ENCODE measurements at places on chromosomes 2 and 18. TPM values are rescaled to one million over a fixed set of nuclear protein-coding genes. Genes with fewer than 3 reads are reported as not detected.
A peak's percentile ranks its signal among the peaks of the same experiment; 100 is the strongest.

DNA sequence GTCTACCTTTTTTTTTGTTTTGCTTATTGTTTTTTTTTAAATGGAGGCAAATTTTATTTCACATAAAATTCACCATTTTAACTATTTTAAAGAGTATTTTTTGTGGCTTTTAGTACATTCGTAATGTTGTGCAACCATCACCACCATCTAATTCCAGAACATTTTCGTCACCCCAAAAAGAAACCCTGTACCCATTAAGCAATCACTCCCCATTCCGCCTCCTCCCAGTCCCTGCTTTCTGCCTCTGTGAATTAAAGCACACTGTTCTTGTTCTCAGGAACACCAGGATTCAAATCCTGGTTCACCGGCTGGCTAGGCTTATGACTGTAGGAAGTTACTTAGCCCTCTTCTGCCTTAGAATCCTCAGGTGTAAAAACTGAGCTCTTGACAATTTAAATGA is 36.9 kb upstream of the EPAS1 start:
- no peak for DNase-seq

GRCh38 chr2:68169308-68169707 is 11.6 kb downstream of the PNO1 start:
- no peak for DNase-seq

- DNase-seq: no peak
These were observed 565.2 kb upstream of the LINC00305 start for GRCh38 chr18:64714086-64714485.

- DNase-seq: peak; percentile 87
These were observed 93.9 kb downstream of the SPTBN1 start for GRCh38 chr2:54549917-54550518.

GRCh38 chr2:207341112-207341750 is 175.5 kb upstream of the KLF7 start:
- DNase-seq: no peak

DNA sequence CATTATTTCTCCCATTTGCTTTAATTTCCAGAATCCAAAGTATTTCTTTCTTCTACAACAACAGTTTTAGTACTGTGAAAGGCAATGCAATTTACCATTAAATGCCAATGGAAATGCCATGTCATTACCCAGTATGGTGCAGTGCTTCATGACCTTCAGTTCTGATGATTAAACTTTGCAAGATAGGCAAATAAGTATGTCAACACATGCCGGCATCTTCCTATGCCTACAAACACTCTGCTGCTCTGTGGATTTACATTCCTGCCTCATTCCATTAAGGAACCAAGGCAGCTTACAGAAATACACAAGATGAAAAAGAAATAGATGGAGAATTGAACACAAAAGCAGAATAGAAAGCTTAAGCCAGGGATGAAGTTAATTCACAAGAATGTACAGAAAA is 52.7 kb upstream of the PROKR1 start:
- DNase-seq: no peak

GRCh38 chr2:208097801-208098200 is 26.5 kb downstream of the CRYGD start:
- no peak for DNase-seq

- no peak for DNase-seq
These were observed 737.2 kb upstream of the RAB6C start for GRCh38 chr2:129242269-129242668.

GRCh38 chr2:23669413-23670244 is 257.3 kb downstream of the ATAD2B start:
- peak; percentile 32 for DNase-seq

DNA sequence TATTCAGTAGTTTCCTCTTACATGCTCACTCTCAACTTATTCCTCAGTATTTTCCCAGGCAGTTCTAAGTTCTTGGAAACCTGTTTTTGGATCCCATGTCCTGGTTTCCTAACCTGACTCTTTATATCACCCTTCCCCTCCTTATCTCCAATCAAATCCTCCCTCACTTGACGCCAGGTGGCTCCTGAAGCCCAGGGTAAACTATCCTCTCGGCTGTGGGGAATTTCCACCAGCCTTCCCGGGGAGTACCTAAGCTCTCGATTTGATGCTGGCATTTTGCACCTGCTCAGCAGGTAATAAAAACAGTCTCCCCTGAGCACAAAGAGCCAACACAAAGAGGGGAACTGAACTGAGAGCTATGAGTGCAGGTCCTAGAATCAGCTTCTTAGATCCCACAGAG is 538.0 kb downstream of the SLC4A3 start:
- peak; percentile 42 for DNase-seq

GRCh38 chr2:1707771-1708418 is 36.4 kb downstream of the PXDN start:
- peak; percentile 70 for DNase-seq

DNA sequence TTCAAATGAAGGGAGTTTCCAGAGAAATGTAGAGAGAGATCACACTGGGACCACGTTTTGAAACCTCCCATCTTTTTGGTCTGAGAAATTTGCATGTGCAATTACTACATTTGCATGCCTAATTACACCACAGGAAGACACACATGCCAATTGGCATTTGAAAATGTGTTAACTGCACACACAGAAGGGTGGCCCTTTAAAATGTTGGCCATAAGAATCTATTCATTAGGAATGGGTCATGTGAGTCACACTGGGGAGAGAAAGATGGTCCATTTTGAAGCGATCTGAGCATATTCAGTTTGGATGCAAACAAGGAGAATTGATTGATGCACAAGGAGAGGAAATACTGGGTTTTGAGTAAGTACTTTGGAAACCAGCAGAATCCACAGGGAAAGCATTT is 1407.1 kb upstream of the ACVR2A start:
- no peak for DNase-seq

DNA sequence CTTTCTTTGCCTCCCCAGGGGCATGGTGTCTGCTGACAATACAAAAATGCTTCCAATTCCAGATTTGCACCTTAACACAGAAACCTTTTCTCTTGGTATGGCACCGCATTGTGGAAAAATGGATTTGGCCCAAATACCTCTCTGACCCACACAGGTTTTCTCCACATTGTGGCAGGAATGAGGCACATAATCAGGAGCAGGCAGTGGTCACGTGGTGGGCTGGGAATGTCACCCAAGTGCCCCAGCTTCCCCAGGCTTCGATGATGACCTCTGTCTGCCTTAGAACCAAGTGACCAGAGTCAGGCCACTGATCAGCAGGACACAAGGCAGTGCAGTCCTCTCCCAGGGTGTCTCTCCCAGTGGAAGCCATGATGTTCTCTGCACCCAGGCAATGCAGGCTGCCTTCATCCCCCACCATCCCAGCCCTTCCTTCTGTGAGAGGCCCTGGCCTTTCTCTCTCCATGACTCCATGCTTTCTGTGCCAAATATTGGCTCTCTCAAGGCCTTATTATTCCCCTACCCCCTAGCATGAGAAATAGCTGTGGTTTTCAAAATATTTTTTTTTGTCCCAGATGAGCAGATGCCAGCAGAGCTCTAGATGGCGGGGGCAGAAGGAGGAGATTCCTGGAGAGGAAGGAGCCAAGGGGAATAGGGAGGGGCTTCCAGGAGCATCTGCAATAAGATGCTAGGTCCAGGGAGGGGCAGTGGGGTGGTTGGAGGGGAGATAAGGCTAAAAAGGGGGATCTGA is 198.9 kb downstream of the ACKR3 start:
- no peak for DNase-seq

- DNase-seq: no peak
These were observed 46.7 kb downstream of the NDUFA10 start for GRCh38 chr2:239978411-239978810.

- no peak for DNase-seq
These were observed 427.7 kb downstream of the METTL4 start for GRCh38 chr18:2143636-2144035.

DNA sequence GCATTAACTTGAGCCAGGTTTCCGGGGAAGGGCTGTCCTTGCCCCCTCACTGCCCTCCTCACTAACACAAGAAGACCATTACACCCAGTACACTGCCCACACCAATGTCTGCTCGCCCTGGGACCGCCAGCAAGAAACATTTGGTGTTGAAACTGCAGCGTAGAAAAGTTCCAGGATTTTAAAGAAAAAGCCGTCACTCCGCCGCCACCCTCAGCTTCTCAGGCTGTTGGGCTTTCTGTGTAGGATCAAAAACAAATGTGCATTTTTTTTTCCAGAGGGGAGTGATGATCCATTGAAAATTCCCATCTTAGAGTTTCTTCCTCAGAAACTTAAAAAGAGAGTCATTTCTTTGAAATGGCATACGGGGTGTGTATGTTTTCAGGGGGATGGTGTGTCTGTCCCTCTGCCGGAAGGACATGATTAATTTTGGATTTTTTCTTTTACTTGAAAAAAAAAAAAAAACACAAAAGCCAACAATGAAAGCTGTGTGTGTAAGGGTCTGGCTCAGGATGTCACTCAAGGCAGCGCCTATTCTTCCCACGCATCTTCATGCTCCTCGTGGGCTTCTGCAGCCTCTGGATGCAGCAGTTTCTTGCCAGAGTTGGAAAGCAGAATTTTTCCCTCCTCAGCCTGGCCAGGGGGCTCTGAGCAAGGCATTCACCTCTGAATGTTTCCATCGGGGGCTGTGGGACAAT is 184.9 kb downstream of the GLI2 start:
- DNase-seq: no peak

DNA sequence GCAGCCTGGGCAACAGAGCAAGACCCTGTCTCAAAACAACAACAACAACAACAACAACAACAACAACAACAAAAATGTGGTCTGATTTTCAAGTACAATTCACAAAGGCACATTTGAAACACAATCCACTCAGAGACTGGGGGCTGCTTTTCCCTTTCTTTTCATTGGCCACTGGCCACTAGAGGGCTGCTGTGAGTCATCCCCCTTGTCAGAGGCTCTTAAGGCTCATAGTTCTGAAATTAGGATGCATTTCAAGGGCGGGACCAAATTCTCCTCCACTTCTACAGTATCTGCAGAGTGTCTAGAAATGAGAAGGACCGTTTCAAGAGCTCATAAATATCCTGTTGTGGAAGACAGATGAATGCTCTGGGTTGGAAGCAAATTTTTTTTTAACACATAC is 285.4 kb downstream of the NRXN1 start:
- no peak for DNase-seq

DNA sequence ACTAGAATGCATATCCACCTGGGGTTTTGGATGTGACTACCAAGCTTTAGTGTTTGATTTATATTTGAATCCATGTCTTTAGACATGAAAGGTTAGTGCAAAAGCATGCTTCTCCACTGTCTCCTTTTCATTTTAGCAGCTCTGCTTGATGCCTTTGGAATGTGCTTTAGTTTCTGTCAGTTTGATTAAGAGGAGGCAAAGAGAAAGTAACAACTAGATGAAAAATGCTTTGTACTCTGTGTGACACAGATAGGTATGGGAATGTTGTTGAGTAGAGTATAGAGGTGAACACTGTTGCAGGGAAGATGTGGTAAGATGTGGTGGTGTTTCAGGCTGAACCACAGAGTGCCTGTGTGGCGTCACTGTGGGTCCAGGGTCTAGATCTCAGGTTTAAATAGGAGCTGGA is 19.8 kb downstream of the PIK3C3 start:
- DNase-seq: no peak

- DNase-seq: no peak
These were observed 67.3 kb downstream of the CAMKMT start for GRCh38 chr2:44429034-44429433.

DNA sequence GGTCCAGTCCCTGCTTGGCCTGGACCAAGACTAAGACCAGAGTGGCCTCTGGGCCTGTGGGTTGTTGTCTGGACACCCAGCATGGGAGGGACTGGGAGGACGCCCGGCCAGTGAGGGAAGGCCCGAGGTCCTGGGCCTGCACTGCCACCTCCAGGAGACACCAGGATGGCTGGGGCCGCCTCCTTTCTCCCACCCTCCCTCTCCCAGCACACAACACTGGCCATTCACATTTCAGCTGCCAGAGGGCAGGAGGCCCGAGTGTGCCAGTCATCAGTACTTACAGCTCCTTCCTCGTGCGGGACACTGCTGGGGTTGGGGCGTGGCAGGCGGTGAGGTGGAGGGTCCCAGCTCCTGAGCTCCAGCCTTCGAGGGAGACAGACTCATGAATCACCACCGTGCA is 133.5 kb downstream of the ASB1 start:
- no peak for DNase-seq

DNA sequence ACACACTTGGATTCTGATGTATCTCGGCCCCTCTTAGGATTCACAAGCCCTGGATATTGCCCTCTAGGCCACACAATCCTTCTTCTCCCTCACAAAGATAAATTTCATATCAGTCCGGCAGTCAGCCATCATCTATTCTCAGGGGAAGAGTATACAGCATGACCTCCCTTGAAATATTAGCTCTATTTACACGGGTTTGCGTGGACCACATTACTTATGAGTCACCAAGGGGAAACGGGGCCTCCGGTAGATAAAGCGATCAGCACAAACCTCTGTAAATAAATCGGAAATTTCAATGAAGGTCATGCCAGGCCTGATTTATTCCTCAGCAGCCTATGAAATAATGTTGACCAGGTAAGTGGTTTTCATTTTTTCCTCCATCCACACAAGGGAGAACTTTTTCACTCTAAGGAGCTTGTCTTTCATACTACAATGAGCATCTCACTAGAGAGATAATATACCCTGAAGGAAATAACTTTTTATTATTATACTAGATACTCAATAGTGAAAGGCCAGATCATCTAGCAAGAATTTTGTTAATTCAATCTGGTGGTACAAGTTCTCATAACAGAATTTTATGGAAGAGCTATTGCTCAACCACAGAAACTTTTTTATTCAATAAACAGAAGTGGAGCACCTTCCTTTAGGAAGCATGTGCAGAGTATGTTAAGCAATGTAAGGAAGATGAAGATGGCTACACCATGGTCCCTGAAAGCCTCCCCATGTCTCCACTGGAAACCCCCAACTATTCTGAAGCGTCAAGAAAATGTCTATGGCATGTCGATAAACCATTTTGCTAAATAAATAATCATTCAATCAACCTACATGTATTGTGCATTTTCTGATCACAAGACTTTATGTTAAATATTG is 125.2 kb upstream of the PIK3C3 start:
- DNase-seq: no peak

DNA sequence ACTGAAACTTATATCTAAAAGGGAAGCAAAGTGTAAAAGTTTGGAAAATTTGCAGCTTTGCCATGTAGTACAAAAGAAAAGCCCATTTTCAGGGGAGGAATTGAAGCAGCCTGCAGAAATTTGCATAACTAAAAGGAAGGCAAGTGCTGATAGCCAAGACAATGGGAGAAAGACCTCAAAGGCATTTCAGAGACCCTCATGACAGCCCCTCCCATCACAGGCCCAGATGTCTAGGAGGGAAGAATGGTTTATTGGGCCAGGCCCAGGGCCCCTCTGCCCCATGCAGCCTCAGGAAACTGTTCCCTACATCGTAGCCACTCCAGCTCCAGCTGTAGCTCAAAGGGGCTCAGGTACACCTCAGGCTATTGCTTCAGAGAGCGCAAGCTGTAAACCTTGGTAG is 14.4 kb upstream of the WDR75 start:
- DNase-seq: no peak

GRCh38 chr2:194674043-194674442 is 983.0 kb upstream of the SLC39A10 start:
- no peak for DNase-seq

The SLC8A1 gene
- 164 TPM for total RNA-seq

The REG1B gene
- total RNA-seq: 395 TPM

The ANKRD30B gene
- total RNA-seq: 0.34 TPM

The TUBA3E gene
- not detected for total RNA-seq

The CTDP1 gene
- total RNA-seq: 30.1 TPM

The DHRS9 gene
- 160 TPM for total RNA-seq

The L3MBTL4 gene
- 4.9 TPM for total RNA-seq

The CHRNG gene
- total RNA-seq: not detected
